ENCODE measurements at places on chromosomes 3 and 15.
A peak's percentile ranks its signal among the peaks of the same experiment; 100 is the strongest.

DNA sequence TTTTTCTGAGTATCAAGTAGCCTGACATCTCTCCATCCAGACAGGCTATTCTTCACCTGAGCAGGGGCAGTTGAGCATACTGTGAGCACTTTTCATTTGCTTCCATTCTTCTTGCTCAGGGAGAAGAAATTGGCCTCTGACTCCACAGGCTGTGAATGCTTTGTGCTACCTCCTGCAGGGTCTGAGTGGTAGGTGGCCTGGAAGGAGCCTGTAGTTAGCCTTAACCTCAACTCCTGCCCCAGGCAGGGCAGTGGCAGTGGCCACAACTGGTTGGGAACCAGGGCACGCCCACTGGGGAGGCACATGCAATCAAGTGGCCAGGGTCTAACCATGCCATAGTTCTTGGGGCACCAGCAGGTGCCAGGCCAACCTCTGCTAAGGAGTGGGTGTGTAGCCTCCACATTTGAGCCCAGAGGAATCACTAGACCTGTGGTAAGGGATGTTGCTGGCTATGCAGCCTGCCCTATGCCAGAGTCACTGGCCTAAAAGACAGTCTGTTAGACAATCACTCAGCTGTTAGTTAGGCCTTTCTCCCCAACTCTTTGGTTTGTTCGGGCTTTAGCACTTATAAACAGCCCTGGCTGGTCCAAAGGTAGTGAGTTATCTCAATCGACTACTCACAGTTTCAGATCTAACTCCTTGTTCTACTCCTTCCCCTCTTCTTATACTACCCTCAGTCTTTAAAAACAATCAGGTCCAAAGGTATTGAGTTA, 7.4 kb downstream of the C3orf62 start:
- no peak for DNase-seq

- DNase-seq, result no peak
These were observed 9.2 kb downstream of the SNAP23 start for GRCh38 chr15:42504631-42505030.

DNA sequence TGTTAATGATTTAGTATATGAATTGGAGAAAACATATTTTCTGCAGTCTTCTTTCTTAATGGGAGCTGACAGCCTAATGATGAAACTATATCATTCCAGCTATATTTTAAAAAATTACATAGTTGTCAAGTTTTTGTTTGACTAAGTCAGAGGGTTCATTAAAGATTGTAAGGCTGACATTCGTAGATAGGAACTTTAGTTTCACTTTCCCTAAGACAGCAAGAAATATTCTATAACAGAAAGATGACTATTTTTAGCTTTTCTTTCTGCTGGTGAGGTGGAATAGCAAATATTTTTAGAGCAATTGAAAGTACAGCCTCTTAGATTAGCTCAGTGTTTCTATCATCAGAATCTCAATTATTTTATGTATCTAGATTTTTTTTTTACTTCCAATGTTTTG, 60.2 kb downstream of the PIAS1 start:
- DNase-seq, result peak; percentile 68

GRCh38 chr3:184666442-184666841, 45.4 kb downstream of the MAGEF1 start:
- DNase-seq, result no peak
